ENCODE measurements at places on chromosomes 3 and 15.

GRCh38 chr3:6251612-6252400, 609.1 kb upstream of the GRM7 start:
- DNase-seq, result no peak

- peak; percentile 33 for DNase-seq
These were observed 51.6 kb upstream of the LCTL start for GRCh38 chr15:66617137-66618090.

DNA sequence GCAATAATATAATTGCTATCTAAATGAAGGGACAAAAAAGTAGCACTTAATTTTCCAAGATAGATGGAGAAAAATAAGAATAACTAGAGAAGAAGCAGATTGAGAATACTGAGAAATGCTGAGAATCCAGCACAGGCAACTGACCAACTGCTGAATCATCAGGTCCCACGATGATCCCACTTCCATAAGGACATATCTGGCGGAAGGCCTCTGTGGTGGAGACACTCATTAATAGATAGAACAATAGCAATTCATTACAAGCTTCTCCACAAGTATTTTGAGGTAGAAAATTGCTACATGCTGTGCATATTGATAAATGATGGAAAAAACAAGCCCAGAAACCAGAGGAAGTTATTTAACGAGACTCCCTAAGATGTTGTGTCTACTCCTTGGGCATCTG, 105.9 kb downstream of the DUT start:
- no peak for DNase-seq

- DNase-seq, result no peak
These were observed 50.0 kb downstream of the SELENOT start for GRCh38 chr3:150653110-150653561.

DNA sequence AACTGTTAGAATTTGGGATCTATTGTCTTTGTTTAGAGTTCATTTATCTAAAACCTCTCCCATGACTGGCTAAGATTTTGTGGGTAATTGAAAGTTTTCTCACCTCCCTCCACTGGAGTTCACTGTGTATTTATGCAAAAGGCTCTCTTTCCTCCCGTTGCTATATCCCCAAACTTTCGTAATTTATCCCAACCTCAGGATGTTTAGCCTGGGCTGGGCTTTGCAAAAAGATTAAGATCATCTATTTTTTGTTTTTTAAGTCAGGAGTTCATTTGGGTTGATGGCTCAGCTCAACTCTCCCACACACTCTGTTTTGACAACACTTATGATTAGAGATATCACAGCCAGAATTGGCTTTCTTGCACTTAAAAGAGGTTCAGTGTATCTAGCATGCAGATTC, 27.0 kb downstream of the SUCNR1 start:
- no peak for DNase-seq

DNA sequence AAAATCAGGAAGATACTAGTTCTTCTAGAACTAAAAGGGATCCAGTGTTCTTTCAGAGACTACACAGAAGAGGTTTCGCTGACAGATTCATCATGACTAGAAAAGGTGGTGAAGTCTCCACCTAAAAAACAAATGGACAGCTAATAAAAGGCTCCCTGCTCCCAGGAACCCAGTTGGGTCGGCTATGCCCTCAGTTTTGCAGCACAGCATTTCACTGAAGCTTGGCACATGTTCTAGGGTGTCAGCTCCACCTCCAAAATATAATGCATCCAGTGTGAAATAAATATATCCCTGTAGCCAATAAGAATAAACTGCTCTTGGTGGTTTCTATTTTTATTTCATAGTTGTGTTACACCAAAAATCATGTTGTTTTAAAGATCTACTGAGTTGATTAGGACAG, 55.0 kb downstream of the ZIC4 start:
- no peak for DNase-seq

DNA sequence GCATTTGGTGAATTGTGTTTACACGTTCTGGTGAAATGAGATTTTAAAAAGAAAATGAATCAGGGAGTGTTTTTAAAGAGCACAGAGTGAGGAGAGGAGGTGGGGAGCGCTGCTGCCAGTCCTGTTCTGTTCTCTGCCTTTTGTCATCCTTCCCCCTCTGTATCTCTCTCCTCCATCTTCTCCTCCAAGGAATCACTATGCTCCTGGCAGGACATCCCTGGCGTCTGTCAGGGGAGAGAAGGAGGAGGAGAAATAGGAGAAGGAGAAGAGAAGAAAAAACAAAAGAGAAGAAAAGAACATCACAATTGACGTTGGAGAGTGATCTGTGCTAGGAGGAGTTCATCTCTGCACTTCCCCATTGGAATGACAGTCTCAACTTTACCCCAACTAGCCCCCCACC, 627.6 kb upstream of the TBL1XR1 start:
- no peak for DNase-seq

Measured in SIG-M5 (cell line).